NCI-H2029 (cell line): ENCODE measurements at places on chromosomes 2 and 18.

DNA sequence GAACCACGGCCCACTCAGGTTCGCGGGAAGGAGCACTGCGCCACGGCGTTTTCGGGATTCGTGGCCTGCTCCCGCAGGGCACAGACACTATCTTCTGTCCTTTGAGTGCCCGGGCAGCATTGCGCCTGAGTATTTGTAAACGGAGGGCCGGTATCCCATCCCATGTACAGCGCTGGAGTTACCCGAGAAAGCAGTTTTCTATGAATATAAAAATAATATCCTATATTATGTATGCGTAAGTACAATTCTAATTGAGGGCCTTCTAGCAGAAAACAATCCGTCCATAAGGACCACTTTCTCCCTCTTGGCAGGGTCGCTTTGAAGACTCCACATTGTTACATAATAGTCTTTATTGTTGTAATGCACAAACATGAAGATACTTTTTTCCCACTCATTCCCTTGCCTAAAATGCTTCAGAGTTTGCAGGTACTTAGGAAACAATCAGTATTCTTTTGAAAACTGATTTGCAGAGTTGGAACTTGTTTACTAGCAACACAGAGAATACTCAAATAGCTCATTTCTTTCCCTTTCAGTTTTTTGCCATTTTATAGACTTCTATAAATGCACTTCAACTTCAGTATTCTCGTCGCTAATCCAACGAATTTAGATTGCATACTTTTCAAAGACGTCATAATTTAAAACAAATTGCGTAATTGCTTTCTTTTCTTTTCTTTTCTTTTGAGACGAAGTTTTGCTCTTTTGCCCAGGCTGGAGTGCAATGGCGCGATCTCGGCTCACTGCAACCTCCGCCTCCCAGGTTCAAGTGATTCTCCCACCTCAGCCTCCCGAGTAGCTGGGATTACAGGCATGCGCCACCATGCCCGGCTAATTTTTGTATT lies 1.0 kb upstream of the REV1 start:
- DNase-seq: no peak

- no peak for DNase-seq
Observed at GRCh38 chr2:147800316-147800715, 44.5 kb upstream of the ACVR2A start.

GRCh38 chr18:57214976-57215375 lies 68.1 kb downstream of the BOD1L2 start:
- no peak for DNase-seq

DNA sequence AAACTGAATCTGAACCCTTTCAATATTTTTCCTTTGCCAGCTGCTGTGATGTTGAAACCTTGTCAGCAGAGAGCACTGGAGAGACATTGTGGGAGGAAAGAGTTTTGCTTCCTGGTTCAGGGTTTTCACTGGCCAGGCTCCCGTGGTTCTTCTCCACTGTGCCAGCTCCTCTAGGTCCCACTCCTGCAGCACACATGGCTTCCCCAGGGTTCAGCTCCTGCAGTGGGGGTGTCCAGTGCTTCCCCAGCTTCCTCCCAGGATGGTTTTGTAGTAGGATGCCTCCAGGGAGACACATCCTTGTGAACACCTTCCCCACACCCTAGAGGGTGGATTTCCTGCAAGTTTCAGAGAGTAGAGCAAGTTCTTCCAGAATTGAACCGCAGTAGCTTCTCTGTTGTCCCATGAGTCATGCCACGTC lies 24.0 kb upstream of the SULT1C3 start:
- peak; percentile 22 for DNase-seq

GRCh38 chr2:6824962-6825361 lies 40.7 kb downstream of the CMPK2 start:
- no peak for DNase-seq

- no peak for DNase-seq
Observed at GRCh38 chr2:237675316-237675715, 47.9 kb downstream of the LRRFIP1 start.

GRCh38 chr18:79599441-79599931 lies 80.1 kb upstream of the CTDP1 start:
- no peak for DNase-seq

- no peak for DNase-seq
Observed at GRCh38 chr2:7523481-7524120, 606.4 kb downstream of the RNF144A start.

- no peak for DNase-seq
Observed at GRCh38 chr2:236661762-236662110, 92.1 kb downstream of the ACKR3 start.

- DNase-seq: no peak
Observed at GRCh38 chr2:39139511-39140237, 18.8 kb upstream of the SOS1 start.

DNA sequence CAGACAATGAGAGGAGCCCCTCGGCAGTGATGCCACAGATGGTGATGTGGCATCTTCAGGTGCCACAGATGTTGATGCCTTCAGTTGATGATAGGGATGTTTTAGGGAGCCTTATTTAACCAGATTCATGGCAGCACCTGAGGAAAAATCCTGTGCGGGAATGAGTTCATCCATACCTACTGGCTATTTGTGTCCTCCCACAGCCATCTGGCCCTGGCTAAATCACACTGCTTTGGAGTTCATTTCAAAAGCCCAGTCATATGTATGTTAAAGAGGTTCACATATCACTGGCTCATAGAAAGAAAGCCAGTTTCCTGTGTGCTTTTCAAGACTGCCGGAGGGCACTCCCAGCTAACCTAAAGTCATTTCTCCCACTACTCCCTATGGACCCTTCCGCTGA lies 131.3 kb downstream of the MCFD2 start:
- DNase-seq: no peak

DNA sequence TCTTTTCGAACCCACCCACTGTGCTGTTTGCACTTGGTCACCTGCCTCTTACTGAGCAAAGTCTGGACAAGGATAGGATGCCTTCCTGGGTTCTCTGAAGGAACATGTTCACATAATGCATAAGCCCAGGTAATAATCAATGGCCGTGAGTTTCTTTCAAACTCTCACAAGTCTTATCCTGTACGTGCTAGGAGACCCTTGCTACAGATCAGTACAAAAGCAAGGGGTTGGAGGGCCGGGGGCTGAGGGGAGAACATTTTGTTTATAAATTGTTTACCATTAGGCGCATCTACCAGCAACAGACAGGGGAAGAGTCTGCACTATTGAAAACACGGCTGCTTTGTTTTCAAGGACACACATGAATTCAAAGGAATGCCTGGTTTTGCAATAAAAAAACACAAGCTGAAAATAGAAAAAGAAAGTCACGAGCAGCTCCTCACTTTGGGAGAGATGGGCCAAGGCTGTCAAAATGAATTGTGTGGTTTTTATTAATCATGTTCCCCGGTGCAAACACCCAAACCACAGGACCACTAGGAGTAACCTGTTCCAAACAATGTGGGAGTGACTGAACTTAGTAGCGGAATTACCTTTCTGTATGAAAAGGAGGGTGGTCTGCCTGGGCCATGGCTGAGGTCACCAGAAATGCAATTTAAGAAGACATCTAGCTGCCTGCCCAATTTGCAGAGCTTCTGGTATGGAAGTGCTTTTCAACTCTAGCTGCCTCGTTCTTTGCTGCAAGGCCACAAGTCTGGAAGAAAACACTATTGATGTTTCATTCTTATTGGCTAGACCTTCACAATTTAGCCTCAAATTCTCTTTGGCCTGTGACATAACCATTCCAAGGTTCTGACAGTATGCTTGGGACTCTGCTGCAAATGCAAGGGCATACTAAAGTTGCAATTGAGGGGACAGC lies 73.5 kb downstream of the CCBE1 start:
- DNase-seq: no peak
